ENCODE measurements at places on chromosomes 6 and 20. TPM values are rescaled to one million over a fixed set of nuclear protein-coding genes. Genes with fewer than 3 reads are reported as not detected.

NFS1 gene
- total RNA-seq, result 11.5 TPM

TTK gene
- 4.2 TPM for total RNA-seq

DYNLT2 gene
- total RNA-seq, result 0.52 TPM

PHIP gene
- total RNA-seq, result 22.4 TPM

PERP gene
- total RNA-seq, result 1.0 TPM

AGER gene
- 0.52 TPM for total RNA-seq

HAO1 gene
- not detected for total RNA-seq

PRICKLE4 gene
- 2.6 TPM for total RNA-seq

FAM83D gene
- 4.2 TPM for total RNA-seq

TOX2 gene
- total RNA-seq, result not detected

ZNF334 gene
- 3.7 TPM for total RNA-seq

C6orf132 gene
- under 0.01 TPM for total RNA-seq

KCNK17 gene
- 1.6 TPM for total RNA-seq

CENPB gene
- 46.4 TPM for total RNA-seq

GUCA1A gene
- total RNA-seq, result not detected

LY86 gene
- 6.8 TPM for total RNA-seq

BCAS1 gene
- total RNA-seq, result 2.1 TPM

SLC12A5 gene
- total RNA-seq, result not detected

TMEM217 gene
- under 0.01 TPM for total RNA-seq

NRSN1 gene
- not detected for total RNA-seq

DSN1 gene
- 5.7 TPM for total RNA-seq

TNFRSF6B gene
- not detected for total RNA-seq

SOX18 gene
- 3.7 TPM for total RNA-seq

ANKRD66 gene
- total RNA-seq, result not detected

SIRPG gene
- total RNA-seq, result under 0.01 TPM

TBC1D32 gene
- total RNA-seq, result 14.6 TPM

SAMD5 gene
- 2.1 TPM for total RNA-seq

PTCRA gene
- 1.0 TPM for total RNA-seq

TSBP1 gene
- not detected for total RNA-seq

SLC32A1 gene
- total RNA-seq, result not detected

MEI4 gene
- not detected for total RNA-seq

POPDC3 gene
- total RNA-seq, result 52.2 TPM

RPS10 gene
- total RNA-seq, result 1,815 TPM

PRSS35 gene
- 29.7 TPM for total RNA-seq

MICB gene
- 0.52 TPM for total RNA-seq

Data from skeletal muscle tissue (tissue), 5 donors.